Thoracic aorta (tissue), 2 donors: ENCODE measurements at places on chromosomes 4 and X. TPM values are rescaled to one million over a fixed set of nuclear protein-coding genes. Genes with fewer than 3 reads are reported as not detected.

GRCh38 chrX:103565197-103565596 is 20.1 kb upstream of the TCEAL4 start:
- H3K36me3 ChIP-seq = no peaks in the 10 kb centered on the region
- H3K27me3 ChIP-seq = no peaks in the 10 kb centered on the region
- H3K4me1 ChIP-seq = no peaks in the 10 kb centered on the region
- no peak overlapping the region for H3K27ac ChIP-seq
- H3K4me3 ChIP-seq = no peak overlapping the region
- DNase-seq = no peak

DNA sequence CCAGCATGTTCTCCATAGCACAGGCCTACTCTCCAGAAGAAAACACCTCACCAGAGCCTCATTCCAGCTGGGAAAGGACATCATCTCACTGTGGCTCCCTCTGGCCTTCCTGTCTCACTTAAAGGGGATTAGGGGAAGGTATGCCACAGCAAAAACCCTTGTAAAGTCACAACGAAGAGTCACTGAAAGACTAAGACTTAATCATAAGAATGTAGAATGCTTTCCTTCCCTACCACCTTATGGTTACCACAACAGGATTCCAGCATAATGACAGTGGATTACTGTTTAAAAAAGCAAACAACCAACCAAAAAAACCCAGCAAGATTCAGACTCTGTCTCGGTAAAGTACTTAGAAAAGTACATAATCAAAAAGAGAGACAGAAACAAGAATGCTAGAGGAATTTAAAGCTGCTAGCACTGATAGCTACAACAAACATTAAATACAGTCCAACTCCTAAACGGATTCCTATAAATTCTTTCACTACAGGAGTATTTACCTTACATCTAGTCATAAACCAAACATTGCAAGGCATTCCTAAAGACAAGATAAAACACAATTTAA is 75.1 kb downstream of the BANK1 start:
- H3K36me3 ChIP-seq = no peaks in the 10 kb centered on the region
- no peak overlapping the region for H3K27ac ChIP-seq
- H3K4me1 ChIP-seq = no peaks in the 10 kb centered on the region
- no peak for DNase-seq

DNA sequence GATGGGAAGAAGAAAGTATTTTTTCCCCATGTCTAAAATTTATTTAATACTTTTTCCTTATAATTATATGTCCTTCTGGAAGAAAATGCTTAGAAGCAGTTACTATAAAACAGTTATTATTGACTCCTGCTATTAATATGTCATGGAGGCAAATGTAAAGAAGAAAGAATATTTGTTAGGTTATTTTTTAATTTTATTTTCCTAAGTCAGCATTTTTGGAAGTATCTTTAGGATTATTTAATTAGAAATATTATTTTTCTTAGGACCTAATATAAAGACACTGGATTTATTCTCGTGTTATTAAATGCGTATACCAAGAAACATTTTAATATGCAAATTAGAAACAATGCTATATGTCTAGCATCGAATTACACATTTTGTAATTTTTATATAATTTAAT is 687.7 kb downstream of the TRAM1L1 start:
- H3K27ac ChIP-seq = no peak overlapping the region
- H3K27me3 ChIP-seq = no peaks in the 10 kb centered on the region
- DNase-seq = no peak

- no peak overlapping the region for H3K27ac ChIP-seq
- H3K36me3 ChIP-seq = no peaks in the 10 kb centered on the region
- H3K4me3 ChIP-seq = no peak overlapping the region
- no peaks in the 10 kb centered on the region for H3K4me1 ChIP-seq
- no peak for DNase-seq
These were observed 124.0 kb downstream of the HMX1 start for GRCh38 chr4:8747467-8748235.

- H3K27ac ChIP-seq = no peak overlapping the region
- H3K4me1 ChIP-seq = no peaks in the 10 kb centered on the region
- DNase-seq = no peak
These were observed 22.1 kb downstream of the DGKK start for GRCh38 chrX:50448565-50448964.

GRCh38 chr4:169050881-169051760 is 41.1 kb upstream of the CBR4 start:
- no peak overlapping the region for H3K4me3 ChIP-seq
- no peaks in the 10 kb centered on the region for H3K4me1 ChIP-seq
- no peak for DNase-seq
- no peaks in the 10 kb centered on the region for H3K27me3 ChIP-seq
- no peaks in the 10 kb centered on the region for H3K36me3 ChIP-seq

Gene OPN1LW
- total RNA-seq = not detected

Gene HGFAC
- not detected for total RNA-seq

Gene MAGEE2
- 0.68 TPM for total RNA-seq

Gene CCNQ
- total RNA-seq = 36.3 TPM

Gene LIMCH1
- total RNA-seq = 158 TPM
